ENCODE measurements at places on chromosomes 4 and X.
A peak's percentile ranks its signal among the peaks of the same experiment; 100 is the strongest.

- no peak for DNase-seq
These were observed 753.5 kb upstream of the PCDH10 start for GRCh38 chr4:132395561-132395960.

DNA sequence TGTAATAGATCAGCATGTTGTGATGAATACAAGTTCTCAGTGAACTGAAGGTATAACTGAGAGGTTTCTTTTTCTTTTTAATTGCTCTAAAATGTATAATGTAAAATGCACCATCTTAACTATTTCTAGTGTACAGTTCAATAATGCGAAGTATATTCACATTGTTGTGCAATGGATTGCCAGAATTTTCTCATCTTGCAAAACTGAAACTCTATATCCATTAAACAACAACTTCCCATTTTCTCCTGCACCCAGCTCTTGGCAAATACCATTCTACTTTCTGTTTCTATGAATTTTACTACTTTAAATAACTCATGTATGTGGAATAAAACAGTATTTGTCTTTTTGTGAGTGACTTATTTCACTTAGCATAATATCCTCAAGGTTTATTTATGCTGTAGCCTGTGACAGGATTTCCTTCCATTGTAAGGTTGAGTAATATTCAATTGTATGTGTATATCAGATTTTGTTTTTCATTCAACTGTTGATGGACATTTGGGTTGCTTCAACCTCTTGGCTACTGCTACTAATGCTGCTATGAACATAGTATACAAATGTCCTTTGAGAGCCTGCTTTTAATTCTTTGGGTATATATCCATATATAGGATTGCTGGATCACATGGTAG, 53.5 kb upstream of the NPFFR2 start:
- no peak for DNase-seq

GRCh38 chr4:103204111-103204510, 6.0 kb upstream of the CENPE start:
- peak; percentile 6 for DNase-seq

GRCh38 chr4:144450526-144450925, 195.4 kb upstream of the HHIP start:
- no peak for DNase-seq

- no peak for DNase-seq
These were observed 168.9 kb upstream of the EDNRA start for GRCh38 chr4:147311956-147312355.

DNA sequence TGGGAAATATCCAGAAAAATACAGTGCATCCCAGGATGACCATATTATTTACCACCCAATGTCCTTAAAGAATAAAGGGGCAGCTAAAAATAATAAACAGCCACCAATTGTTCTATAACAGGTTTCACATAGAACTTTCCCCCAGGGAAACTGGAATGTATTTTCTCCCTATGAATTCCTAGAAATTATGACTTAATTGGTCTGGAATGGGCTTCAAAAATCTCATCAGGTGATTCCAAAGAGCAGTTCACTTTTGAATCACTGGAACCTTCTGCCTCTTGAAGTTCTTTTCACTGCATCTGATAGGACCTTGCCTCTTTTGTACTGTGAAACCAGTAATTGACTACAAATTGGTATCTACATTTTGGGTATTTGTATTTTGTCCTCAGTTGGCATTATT, 119.3 kb downstream of the ZNF330 start:
- DNase-seq, result no peak

- DNase-seq, result peak; percentile 19
These were observed 1826.0 kb downstream of the STIM2 start for GRCh38 chr4:28686618-28687017.

- no peak for DNase-seq
These were observed 1289.6 kb upstream of the TENM3 start for GRCh38 chr4:180953572-180953971.

DNA sequence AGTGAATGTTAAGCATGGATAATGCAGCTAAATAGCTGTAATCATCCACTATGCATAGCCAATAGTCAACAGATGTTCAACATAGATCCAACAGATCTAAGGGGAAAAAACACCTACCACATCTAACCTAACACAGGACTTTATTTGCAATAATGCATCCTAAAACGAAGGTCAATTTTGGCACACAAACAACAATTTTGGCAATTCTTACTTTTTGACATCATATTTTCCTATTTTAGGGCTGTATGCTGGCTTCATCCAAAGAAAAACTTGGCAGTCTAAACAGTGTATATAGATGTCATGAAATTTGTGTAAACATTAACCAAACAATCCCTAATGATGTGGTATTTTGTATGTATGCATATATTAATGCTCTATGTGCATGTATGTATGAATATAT, 33.2 kb downstream of the UNC5C start:
- DNase-seq, result no peak

GRCh38 chr4:153366486-153366885, 22.0 kb downstream of the MND1 start:
- no peak for DNase-seq

GRCh38 chrX:107452581-107452980, 3.1 kb downstream of the FRMPD3 start:
- no peak for DNase-seq

DNA sequence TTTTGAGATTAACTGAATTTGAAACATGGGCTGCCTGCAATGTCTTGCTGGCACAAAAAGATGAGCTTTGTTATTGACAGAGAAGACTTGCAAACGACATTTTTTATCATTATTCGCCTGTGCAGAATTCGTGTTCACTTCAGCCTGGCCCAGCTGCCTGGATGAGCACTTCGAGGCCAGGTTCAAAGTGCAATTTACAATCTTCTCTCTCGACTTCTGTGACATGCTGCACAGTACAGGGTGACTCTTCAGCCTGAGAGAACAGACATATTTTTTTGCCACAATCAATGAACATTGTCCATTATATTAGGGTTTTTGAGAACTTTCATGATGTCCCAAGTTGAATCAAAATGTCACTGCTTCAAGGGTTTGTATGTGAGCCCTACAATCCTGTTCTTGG, 616.5 kb downstream of the SMARCA1 start:
- DNase-seq, result no peak

DNA sequence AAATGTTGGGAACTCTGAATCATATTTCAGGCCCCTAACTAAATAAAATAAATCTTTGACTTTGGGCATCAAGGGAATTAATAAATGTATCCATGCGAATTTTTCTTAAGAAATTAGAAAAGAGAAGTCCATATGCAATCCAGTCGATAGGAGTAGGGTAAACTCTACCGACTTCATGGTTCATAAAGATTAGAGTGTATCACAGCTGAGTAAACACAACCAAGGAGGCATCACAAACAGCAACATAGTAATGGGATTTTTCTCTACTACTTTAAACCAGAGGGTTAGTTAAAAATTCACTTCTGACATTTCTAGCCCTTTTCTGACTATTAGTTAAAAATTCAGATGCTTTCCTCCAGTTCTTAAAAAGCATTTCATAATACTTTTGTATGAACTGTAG, 19.9 kb downstream of the SEPTIN11 start:
- no peak for DNase-seq

GRCh38 chrX:31652650-31653049, 580.8 kb upstream of the FTHL17 start:
- DNase-seq, result no peak

GRCh38 chrX:2390754-2391153, 110.0 kb downstream of the DHRSX start:
- DNase-seq, result no peak

DNA sequence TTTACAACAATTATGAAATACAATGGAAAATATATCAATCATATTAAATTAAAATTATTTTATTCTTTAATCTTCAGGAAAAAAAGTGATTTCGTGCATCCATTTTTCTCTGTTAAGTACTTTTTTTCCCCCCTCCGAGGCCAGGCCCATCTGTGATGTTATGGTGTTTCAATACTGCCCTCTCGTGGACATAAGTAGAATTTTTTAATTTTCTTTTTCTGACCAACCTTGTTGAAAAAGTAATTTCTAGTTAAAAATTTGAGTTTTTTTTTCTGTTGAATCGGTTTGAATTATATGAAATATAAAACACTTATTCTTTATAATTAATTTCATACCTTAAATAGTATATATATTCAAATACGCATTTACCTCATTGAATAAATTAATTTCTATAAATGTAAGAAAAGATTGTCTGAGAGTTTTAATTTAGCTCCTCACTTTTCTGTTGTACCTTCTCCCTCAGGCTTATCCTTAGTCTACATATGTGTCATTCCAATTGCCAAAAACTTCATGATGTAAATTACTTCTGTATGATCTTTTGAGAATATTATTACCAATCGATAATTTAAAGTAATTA, 175.8 kb upstream of the TECRL start:
- DNase-seq, result peak; percentile 50

- DNase-seq, result no peak
These were observed 694.8 kb upstream of the INTU start for GRCh38 chr4:126937846-126938422.

- no peak for DNase-seq
These were observed 115.4 kb downstream of the MGST2 start for GRCh38 chr4:139781066-139781465.

GRCh38 chr4:139902321-139903320, 237.0 kb downstream of the MGST2 start:
- no peak for DNase-seq

- DNase-seq, result no peak
These were observed 149.0 kb downstream of the AASDH start for GRCh38 chr4:56238251-56238650.

DNA sequence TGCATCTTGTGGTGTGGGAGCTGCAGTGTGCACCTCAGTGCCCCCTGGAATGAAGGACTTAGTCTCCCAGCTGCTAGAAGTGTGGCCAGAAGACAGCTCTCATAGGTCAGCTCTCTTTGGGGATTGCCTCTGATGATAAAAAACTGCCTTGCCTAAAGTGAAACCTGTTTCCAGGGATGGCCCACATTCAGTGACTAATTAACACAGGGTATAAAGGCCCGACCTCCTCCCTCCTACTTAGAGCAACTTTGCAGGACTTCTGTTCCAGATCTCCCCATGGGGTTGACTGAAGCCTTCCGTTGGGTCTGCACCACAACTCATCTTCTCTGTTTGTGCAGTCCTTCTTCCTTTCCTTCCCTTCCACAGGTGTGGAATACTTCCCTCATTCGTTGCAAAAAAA, 53.2 kb downstream of the SPINK2 start:
- DNase-seq, result no peak

- DNase-seq, result peak; percentile 29
These were observed 43.7 kb downstream of the MAGEA9 start for GRCh38 chrX:149825424-149825823.

GRCh38 chr4:55568905-55569504, 22.3 kb upstream of the CLOCK start:
- no peak for DNase-seq

- no peak for DNase-seq
These were observed 28.9 kb downstream of the TMPRSS11E start for GRCh38 chr4:68476191-68476590.

DNA sequence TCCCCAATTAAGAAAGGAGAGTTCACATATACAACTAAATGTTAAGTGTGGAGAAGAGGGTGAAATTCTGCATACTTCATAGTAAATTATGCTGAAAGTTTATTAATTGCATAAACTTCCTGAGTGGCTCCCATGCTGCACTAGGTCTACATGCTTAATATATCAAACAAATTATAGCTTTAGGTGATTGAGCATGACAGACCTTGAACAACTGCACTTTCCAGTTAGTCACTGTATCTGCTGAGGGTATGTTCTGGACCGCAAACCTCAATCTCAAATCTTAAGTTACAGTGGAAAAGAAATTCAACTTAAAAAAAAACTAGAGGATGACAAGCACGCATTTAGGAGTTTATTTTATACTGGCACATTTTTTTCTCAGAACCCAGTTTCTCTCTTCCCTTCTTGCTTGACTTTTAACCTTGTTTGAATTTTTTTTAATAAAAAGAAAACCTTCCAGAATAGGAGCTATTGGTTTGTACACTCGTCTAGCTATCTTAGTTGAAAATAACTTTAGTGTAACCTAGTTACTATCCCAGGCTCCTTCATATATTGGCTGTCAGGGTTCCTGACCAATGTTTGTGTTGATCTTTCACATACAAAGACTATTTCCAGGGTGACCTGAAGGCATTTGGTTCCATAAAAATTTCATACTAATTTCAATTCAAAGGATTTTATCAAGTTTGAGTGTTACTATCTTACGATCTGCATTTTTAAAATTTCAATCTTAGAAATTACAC, 10.2 kb upstream of the FAM120C start:
- DNase-seq, result no peak

DNA sequence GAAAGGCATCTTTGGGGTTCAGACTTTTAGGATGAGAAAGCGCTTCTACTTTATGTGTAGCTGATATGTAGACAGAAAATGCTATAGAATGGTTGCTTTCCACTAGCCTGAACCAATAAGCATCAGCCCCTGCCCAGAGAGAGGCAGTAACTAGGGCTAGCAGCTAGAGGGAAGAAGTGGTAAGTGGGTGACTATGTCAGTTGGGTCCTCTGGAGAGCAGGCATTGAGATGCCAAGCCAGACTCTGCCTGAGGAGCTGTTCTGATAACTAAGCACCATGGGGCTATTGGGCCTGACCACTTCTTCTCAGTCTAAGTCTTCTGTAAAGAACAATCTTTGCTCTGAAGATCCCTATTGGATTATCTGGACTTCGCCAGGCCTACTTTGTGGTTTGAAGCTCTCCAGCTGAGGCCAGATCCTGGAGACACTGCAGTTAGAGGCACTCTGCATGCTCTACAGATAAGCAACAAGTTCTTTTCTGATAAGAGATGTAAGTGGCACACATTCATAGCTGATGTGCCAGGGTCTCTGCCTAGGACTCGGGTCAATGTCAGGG, 146.1 kb downstream of the RBM46 start:
- peak; percentile 69 for DNase-seq

- peak; percentile 75 for DNase-seq
These were observed 1.8 kb downstream of the CPEB2 start for GRCh38 chr4:15003891-15004738.

DNA sequence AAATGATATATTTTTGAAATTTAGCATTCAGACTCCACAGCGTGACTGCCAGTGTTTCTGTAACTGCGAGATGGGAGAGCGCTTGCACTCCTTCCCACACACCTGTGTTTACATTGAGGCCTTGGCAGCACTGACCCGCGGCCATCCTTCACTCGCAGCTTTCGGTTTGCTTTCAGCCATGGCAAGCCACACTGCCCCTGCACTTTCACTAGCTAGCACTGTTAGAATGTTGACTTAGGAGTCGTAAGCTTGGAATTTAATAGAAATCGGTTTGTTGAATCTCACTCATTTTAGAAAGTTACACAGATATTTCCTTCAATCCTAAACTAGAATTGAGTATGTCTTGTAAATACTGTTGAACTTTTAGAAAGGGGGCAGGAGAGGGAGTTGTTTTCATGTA, 136.2 kb downstream of the CFAP299 start:
- DNase-seq, result no peak

- DNase-seq, result no peak
These were observed 314.2 kb upstream of the IGFBP7 start for GRCh38 chr4:57424232-57424897.

DNA sequence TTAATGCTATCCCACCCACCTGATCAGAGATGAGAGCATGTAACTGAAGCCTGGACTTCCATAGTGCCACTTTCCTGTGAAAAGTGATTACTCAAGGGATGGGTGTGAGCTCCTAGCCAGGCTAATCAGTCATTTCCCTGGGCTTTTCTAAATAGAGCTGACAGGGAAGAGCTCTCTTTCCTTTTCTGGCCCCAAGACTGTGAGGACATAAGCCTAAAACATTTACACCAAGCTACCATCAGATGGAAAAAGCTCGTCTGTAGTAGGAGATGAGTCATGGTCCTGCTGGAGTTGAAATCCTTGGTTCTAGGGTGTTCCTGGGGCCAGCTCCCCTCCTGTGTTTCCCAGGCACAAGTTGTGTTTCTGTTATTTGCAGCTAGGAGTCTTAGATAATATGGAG, 52.4 kb upstream of the NDP start:
- no peak for DNase-seq

- DNase-seq, result no peak
These were observed 71.9 kb upstream of the PPP2R3B start for GRCh38 chrX:458631-459061.
